ENCODE measurements at places on chromosomes 13 and 19.

DNA sequence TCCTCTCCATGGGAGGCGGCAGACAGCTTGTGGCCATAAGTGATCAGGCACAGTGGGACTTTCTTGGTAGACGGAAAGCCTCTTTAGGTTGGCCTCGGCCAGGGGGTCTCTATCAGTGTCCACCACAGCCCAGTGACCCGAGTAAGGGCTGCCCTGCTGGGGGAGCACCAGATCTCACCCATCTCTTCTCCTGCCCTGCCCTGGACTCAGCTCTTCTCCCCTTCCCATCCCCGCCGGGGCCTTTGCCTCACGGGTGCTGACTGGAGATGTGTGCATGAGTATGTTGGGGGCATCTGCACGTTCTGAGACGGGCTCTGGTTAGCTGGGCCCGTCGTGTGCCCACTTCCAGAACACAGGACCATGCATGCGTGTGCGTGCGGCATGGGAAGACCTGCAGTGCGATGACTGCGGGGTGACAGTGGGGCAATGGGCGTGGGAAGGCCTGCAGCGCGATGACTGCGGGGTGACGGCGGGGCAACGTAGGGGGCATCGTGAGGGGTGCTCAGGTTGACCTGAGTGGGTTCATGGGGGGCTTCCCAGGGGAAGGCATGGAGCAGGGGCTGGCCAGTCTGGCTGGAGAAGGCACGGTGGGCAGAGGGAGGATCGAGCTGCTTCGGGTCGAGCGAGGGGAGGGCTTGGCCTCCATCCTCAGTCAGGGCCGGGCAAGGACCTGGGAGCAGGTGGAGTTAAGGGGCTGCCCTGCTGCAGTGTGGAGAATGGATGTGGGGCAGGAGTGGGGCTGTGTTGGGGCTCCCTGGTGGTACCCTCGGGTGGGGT lies 15.9 kb downstream of the EPN1 start:
- DNase-seq: no peak

DNA sequence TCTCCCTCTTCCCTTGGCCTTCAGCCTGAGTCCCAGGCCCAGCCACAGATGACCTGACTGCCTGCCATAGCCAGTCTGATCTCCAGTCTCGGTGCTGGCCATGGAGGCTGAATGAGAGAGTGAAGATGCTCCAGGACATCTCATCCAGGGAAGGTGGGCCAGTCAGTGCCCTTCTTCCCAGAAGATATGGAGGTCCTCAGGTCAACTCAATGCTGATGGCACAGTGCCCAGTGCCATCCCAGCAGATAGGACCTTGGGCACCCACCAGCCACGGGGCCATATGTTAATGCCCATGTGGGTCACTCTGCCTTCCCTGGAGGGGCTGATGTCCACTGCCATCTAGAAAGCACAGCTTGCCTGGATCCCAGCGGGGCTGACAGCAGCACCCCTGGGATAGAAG lies 7.2 kb downstream of the VSTM2B start:
- DNase-seq: no peak

DNA sequence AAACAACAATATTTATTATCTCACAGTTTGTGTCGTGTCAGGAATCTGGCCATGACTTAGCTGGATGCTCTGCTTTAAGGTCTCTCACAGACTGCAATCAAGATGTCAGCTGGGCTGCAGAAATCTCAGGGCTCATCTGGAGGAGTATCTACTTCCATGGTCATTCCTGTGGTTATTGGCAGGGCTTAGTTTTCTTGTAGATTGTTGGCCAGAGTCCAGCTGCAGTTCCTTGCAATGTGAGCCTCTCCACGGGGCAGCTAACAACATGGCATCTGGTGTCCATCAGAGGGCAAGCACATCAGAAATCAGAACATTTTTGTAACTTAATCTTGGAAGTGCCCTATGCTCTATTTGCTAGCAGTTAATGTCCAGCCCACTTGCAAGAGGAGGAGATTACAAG lies 45.7 kb upstream of the TDRD3 start:
- no peak for DNase-seq

GRCh38 chr13:114259974-114260373 lies 21.4 kb upstream of the UPF3A start:
- DNase-seq: no peak

- no peak for DNase-seq
Measured at GRCh38 chr13:30652746-30653386, 35.1 kb downstream of the USPL1 start.

- no peak for DNase-seq
Measured at GRCh38 chr19:33522371-33522662, 726 bp upstream of the PEPD start.

All from endothelial cell (in vitro differentiated cells).